ENCODE measurements at places on chromosomes 1 and 21.
A peak's percentile ranks its signal among the peaks of the same experiment; 100 is the strongest.

DNA sequence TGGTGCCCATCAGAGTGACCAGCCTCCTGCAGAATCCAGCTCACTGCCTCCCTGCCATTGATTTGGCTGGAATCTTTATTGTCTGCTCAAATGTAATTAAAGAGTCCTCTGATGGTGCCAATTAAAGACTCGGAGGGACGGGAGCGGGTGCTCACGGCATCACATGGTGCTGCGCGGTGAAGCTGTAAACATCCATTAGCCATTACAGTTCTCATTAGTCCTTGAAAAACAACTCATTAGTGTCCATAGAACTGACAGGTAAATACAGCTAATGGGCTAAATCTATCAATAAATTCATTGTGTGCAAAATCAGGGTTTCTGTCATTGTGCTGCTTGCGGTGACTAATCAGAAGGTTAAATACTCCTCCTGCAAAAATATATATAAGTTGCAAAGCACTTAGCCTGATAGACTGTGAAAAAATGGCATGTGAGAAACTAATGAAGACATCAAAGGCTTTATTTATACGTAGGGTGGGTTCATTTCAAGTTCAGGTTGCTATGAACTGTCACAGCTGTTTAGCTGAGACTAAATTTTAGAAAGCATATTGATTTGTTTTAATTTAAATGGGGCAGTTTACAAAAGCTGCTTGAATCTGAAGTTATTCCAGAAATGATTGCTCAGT is 289.8 kb upstream of the POU3F1 start:
- DNase-seq, result no peak

DNA sequence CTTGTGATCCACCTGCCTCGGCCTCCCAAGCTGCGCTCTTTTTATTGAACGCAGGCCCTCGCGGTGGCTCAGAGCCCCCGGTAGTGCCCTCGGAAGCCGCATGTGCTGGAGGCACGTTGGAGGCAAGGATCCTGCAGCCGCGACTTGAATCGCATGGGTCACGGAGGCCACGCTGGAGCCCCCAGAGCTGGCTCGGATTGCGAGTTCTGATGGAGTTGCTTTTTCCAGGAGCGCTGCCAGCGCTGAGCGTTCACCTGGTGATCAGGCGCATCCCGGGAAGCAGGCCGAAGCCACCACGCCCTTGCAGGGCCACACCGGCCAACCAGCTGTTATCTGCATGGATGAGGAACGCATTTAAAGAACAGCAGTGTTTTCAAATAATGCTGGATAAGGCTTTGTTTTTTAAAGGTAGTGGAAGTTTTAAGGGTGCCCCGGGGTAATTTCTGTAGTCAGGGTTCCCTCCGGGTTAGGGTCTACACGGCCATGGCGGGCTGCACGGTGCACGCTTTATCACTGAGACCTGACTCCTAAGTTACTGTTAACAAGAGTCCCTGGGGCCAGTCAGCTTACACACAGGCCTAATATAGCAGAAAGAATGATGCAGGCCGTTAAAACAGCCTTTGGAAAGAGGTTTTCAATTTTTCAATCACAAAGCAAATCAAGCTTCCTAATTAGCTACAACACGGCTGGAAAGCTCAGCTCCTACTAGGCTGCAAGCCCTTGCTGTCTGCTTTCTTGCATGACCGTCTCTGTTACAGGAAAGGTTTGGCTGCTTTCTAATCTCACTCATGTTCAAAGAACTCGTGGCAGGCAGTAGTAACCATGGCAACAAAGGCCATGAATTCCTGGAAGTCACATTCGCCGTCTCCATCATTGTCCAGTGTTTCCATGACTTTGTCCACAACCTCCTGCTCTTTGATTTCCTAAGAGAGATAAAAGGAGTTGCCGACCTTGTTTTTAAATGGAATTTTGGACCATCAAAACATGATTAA is 6.0 kb downstream of the S100B start:
- DNase-seq, result no peak

DNA sequence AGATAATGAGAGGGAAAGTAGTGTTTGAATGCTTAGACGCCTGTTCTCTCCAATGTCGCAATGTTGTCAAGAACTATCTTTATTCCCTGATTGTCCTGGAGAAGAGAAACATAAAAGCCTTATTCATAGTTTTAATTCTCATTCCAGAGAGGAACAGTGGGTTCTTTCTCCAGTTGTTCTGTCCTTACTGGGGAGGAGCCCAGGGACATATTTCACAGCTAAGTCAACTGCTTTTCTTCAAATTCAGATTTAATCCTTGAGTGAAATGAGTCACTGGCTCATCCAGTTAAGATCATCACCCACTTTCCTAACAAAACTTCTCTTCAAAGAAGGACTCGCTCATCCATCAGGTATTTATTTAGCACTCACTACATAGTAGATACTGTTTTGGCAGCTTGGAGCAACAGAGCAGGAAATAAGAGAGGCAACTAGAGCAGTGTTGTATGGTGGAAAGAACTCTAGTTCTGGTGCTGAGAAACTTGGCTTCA is 365.7 kb upstream of the USP24 start:
- no peak for DNase-seq

DNA sequence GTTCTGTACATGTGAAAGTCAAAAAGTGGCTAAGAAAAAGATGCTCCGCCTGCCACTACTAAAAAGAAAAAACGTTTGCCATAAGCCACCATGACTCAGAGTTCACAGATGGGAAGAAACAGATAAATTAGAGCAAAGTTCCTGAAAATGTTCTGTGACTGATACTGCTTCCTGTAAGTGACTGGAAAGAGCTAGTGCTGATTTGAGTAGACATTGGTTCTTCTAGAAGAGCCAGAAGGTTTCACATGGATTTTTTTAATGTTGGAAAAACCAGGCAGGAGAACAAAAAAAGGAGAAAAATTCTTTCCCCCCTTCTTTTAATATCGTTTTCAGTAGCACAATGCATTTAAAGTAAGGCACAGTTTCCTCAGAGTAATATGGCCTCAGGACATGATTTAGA is 221.4 kb downstream of the HLX start:
- peak; percentile 87 for DNase-seq

GRCh38 chr1:44225761-44226160 is 12.5 kb downstream of the DMAP1 start:
- no peak for DNase-seq

- no peak for DNase-seq
Measured at GRCh38 chr1:204256531-204256930, 42.7 kb upstream of the GOLT1A start.

GRCh38 chr21:44828362-44829056 is 10.6 kb upstream of the SUMO3 start:
- DNase-seq, result no peak

GRCh38 chr1:183730886-183731573 is 73.9 kb upstream of the RGL1 start:
- DNase-seq, result no peak

- DNase-seq, result peak; percentile 75
Measured at GRCh38 chr1:9181176-9181906, 52.4 kb upstream of the GPR157 start.

DNA sequence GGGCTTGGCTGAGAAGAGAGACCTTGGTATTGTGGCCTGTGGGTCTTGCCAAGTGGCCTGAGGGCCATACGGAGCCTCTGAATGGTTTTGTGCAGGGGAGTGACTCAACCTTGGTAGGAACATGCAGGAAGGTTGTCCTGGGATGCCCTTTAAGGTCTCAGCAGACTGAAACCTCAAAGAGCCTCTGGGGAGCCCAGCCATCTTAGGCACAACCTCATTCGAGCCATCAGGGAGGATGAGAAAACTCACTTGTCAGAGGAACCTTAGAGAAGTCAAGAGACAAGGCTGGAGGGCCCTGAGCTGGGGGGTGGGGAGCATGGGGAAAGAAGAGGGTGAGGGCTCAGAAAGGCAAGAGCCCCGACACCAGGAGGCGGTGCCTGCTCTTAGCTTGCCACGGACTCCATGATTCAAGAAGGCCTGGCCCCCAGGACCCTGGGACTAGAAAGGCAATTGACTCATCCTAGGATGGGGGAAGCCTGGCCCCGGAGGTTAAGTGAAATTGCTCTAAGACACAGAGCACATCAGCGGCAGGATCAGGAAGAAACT is 13.0 kb downstream of the IFI6 start:
- DNase-seq, result peak; percentile 58

GRCh38 chr1:202011994-202012393 is 1.6 kb downstream of the ELF3 start:
- no peak for DNase-seq

DNA sequence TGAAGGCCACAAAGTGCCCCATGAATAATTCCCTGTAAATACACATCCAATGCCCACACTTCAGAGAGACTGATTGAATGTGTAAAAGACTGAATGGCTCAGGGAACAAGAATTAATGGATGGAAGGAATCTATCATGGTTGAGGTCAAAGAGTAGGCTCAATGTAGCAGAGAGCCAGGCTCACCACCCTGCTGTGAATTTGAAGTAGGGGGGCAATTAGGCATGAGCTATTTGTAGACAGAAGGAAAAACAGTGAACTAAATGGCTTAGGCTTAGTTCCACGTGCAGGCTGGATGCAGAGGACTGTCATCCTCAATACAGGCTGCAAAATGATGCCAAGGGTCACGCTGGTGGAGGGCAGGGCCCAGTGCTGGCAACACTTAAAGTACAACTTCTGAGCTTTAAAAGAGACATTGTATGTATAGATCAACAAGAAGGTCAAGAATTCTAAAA is 22.9 kb upstream of the IGSF3 start:
- no peak for DNase-seq

GRCh38 chr1:188314557-188315137 is 1485.9 kb downstream of the PLA2G4A start:
- DNase-seq, result no peak

- DNase-seq, result peak; percentile 15
Measured at GRCh38 chr1:201361652-201362504, 15.6 kb downstream of the TNNT2 start.

DNA sequence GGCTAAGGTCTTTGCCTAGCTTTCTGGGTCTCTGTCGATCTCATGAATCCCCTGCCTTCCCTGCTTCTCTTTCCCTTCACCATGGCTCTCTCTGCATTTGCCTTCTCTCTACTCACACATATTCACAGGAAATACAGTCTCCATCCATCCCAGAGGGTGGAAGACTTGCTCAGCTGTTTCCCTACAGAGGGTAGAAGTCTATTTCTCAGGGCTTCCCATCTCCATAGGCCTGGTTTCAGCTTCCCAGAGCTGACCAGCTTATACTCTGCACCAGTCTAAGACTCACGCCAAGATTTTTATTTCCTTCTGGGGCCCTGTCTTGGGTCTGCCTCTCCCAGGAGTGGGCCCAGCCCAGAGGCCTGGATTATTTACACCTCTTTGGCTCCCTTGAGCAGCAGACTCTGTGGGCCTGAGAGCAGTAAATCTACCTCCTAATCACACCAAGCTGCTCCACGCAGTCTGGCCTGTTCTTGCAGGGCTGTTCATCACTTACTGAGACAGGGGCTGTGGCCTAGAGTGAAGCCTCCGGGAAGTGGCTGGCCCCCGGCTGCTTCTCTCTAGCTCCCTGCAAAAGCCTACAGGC is 102.5 kb downstream of the PLXNA2 start:
- DNase-seq, result no peak

GRCh38 chr1:223444411-223444810 is 51.2 kb downstream of the CCDC185 start:
- no peak for DNase-seq

DNA sequence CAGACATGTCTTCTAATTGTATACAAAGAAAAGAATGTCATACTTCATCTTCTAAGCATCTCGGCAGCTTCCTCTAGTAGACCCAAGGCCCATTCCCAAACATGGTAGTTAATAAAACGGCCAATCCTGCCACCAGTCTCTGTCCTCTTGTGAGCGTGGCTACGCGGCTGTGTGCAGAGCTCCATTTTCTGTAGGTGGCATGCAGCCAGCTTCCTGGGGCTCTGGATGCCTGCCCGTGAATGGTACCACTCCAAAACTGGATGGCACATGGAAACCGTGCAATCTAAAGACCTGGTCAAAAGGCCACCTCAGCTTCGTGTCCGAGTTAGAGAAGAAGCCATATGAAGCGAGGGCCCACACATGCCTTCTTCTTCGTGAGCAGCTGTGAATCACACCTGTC is 110.7 kb downstream of the SIPA1L2 start:
- DNase-seq, result no peak

- DNase-seq, result no peak
Measured at GRCh38 chr1:243754348-243754747, 95.7 kb downstream of the AKT3 start.

- no peak for DNase-seq
Measured at GRCh38 chr1:225824533-225824941, 14.6 kb downstream of the EPHX1 start.

- DNase-seq, result no peak
Measured at GRCh38 chr1:30491831-30492230, 231.6 kb downstream of the MATN1 start.

DNA sequence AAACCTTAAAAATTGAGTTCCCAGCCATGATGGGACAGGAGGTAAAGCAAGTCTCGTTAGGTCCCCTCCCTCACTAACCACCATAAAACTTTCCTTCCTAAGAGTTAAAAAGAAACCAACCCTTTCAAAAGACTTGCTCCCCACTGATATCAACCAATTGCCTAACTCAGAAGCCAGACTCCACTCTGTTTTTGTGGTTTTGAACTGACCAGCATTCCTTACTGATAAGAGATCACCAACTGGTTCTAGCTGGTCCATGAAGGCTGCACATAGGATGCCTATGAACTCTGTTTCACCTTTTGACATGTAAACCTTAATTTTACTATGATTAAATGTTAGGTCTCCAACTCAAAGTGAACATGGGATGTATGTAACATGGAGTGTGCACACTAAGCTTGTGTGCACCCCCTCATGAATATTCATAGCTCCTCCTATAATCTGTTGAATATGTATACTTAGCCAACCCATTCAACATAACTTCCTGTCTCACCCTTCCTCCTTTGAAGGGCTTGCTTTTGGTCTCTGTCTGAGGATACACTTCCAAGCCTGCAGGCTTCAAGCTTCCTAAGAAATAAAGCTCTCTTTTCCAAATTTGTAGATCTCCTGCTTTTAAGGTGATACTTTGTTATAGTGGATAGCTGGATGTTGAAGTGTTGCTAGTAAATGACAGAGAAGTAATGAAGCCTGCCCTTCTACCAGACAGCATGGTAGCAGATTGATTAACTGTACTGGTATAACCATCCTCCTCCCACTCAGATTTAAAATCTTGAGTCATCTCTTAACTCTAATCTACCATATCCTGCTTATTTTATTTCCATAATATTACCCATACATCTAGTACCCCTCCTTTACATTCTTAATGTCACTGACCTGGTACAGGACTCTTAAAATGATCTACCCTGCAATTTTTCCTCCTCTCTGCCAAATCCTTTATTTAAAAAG is 95.6 kb downstream of the ZNF644 start:
- DNase-seq, result no peak
